Lower leg skin (tissue), 4 donors: ENCODE measurements at places on chromosomes 3 and 15. TPM values are rescaled to one million over a fixed set of nuclear protein-coding genes. Genes with fewer than 3 reads are reported as not detected.

MRPS11 gene
- total RNA-seq, result 40.0 TPM

ARPC4 gene
- 104 TPM for total RNA-seq

TAMM41 gene
- 7.5 TPM for total RNA-seq

PRKCD gene
- total RNA-seq, result 27.2 TPM

GRM7 gene
- 0.32 TPM for total RNA-seq

SKOR1 gene
- 2.2 TPM for total RNA-seq

GRCh38 chr3:189132231-189132671 lies 39.5 kb upstream of the TPRG1 start:
- DNase-seq, result no peak

DNA sequence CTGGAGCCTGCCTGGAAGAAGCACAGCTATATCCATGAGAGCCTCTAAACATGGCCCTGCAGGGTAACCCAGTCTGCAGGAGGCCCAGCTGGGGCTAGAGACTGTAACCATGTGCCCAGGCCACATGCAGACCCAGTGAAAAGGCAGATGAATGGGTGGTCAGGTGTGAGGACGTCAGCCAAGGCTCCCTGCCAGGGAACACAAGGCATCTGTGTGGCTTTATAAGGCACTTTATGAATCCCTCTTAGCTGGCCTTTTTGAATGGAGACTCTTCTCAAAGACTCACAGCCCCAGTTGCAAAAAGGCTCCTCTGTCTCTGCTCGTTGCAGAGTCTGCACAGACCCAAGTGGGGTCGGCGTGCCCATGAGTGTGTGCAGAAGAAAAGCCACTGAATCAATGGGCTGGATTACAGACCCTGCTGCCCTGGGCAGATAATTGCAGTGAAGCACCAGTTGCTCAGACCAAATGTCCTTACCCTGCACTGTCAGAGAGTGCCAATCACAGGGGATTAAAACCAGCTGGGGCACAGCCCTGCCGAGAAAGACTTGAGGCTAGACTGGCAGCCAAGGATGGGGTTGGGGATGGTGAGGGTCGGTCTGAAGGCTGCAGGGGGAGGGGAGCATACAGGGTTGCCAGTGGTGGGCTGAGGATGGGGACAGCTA lies 154.2 kb downstream of the RAB11A start:
- DNase-seq, result no peak

GRCh38 chr15:77031376-77032050 lies 36.6 kb downstream of the PSTPIP1 start:
- peak; percentile 80 for DNase-seq

DNA sequence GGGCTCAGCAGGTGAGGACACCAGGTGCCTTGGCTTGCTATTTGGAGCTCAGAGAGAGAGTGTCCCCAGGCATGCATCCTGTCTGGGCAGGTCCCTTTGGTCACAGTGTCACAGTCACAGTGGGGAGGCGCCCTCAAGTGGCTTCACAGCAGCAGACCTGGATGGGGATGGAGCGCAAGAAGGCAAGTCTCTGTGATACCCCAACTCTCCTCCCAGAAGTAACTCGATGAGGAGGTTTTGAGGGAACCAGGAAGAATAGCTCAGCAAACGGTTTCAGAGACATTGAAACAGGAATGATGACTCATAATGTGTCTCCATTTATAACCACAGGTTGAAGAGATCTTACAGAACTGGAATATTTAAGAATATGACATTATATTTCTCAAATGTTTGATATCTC lies 66.5 kb upstream of the SH3GL3 start:
- peak; percentile 53 for DNase-seq

- no peak for DNase-seq
Observed at GRCh38 chr3:184181596-184181995, 4.4 kb upstream of the ABCF3 start.

DNA sequence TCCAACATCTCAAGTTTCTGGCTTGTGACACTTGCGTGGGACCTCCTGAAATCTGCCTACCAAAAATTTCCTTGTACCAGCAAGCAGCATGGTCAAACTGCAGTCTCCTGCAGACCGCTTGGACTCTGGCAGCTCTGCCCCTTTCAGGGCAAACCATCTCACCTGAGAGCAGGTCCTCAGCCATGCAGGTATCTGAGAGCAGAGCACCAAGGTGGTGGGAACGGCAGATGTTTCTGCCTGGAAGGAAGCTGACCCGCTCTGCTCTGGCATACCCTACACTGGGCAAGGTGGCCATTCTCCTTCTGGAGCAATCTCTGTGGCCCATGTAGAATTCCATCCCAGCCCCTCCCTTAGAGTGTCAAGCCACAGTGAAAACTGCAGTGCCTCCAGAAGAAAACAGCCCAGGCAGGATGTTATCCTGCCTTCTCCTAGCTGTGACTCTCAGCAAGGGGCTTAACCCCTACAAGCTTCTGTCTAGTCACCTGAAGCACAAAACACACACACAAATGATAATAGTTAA lies 21.6 kb downstream of the MESD start:
- peak; percentile 71 for DNase-seq

- DNase-seq, result no peak
Observed at GRCh38 chr3:72990701-72991395, 5.8 kb upstream of the PPP4R2 start.

GRCh38 chr3:131216330-131216729 lies 165.2 kb upstream of the NUDT16 start:
- no peak for DNase-seq

GRCh38 chr15:22968366-22968765 lies 11.8 kb downstream of the CYFIP1 start:
- no peak for DNase-seq

GRCh38 chr3:114144909-114145688 lies 33.8 kb downstream of the DRD3 start:
- DNase-seq, result peak; percentile 37

- no peak for DNase-seq
Observed at GRCh38 chr15:69578787-69579583, 126.4 kb downstream of the RPLP1 start.

DNA sequence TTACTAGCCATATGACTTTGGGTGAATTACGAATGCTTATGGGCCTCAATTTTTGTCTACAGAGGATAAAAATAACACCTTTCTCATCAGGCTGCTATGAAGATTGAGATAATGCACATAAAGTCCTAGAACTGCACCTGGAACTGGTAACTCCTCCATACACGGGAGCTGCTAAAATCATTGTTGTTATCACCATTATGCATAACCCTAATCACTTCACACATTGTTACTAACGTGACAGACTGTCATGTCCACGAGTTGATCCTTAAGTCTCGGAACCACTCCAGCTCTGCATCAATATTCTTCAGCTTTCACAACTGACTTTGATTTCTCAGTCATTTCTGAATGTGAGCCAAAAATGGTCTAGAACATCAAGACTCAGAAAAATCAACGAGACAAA lies 64.1 kb downstream of the RFTN1 start:
- no peak for DNase-seq
